ENCODE measurements at places on chromosomes 2 and 18.
A peak's percentile ranks its signal among the peaks of the same experiment; 100 is the strongest.

GRCh38 chr2:240231838-240232244, 91.4 kb upstream of the OTOS start:
- DNase-seq = no peak

DNA sequence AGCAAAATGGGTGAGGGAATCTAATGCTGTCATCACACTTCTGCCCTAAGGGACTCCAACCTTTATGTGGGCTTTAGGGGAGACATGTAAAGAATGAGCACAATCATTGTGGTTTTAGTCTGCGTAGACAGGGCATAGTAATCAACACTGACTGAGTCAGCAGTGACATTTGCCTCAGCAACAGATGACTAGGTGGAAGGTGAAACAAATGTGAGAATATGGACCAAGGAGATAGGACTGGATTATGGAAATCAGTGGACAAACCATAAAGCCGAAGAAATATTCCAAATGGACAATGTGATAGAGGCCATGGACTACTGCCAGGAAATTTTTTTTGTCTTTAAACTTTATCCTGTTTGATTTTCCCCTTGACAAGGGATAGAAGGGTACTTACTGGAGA, 83.9 kb downstream of the PDK1 start:
- DNase-seq = no peak

GRCh38 chr2:233600386-233600785, 17.0 kb upstream of the UGT1A8 start:
- DNase-seq = no peak

DNA sequence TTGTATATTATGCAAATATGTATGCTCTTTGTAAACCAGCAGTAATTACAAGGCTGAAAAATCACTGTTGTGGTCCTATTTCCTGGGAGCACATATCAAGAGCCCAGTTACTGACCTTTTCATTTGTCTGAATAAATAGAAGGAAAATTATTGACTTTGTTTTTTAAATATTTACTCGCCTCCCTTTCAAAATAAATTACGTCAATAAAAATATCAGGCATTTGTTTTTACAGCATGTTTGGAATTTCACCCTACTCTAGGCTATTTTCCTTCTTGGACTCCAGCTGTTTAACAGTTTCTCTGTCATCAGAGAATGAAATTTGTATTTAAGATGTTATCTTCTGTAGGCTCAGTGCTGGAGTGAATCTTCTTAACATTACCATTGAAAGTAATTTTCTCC, 59.9 kb upstream of the LRATD1 start:
- DNase-seq = no peak

- no peak for DNase-seq
These were observed 288.9 kb downstream of the XIRP2 start for GRCh38 chr2:167177196-167177595.

DNA sequence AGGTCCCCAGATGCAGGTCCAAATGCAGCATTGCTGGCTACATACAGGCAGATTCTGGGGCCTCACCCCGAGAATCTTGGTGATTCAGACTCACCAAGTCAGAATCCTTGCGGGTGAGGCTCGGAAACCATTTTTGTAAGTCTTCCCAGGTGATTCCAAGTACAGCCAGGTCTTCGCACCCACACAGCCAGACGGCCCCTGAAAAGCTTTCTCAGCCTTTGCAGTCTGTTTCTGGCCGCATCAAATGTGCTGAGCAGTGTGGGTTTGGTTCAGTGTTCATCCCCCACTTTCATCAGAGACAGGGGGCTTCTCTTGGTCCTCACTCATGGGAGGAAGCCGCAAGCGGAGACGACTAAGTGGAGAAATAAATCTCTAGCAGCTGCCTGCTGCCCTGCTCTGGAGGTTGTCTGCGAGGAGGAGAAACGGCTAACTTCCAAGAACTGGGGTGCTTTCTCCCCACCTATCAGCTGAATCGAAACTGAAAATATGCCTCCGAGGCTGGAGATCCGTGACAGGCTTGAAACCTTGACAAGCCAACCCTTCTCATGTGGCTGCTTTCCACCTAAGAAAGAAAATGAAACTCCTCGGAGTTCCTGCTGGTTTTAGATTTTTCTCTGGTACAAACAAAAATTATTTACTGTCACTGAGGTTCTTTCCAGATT, 8.9 kb upstream of the TMEM185B start:
- no peak for DNase-seq

GRCh38 chr2:29276151-29276550, 160.9 kb downstream of the CLIP4 start:
- DNase-seq = no peak

DNA sequence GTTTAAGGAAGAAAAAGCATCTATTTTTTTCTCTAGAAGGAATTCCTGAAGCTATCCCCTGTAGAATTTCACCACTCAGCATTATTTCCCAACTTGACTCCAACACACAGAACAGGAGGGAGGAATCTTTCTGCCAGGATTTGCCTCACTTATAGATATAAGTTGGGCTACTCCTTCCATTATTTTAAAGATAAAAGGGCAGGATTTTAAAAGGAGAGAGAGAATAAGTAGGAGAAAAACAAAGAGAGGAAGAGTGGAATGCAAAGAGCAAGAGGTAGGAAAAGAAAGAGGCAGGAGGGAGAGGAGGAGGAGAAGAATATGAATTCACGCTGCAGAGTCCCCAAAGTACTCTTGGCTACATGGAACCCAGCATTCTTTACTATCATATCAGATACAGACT, 182.5 kb downstream of the TCF4 start:
- no peak for DNase-seq

GRCh38 chr2:48364100-48364499, 165.9 kb upstream of the STON1 start:
- DNase-seq = no peak

DNA sequence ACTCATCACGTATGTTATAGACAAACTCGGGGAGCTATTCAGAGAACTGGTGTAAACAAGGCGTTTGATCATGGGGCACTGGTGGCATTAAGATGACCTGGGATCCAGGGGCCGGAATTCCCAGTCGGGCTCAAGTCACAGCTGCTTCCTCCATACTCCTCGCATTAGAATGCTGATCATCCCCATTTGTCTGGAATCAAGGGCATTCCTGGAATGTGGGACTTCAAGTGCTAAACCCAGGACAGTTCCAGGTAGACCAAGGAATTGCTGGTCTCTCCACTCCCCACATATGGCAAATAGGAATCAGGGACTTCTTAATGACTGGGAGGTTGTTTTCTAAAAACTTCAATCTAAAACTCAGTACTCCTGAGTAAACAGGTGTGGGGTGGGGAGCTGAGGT, 355.7 kb upstream of the RAB6C start:
- no peak for DNase-seq

DNA sequence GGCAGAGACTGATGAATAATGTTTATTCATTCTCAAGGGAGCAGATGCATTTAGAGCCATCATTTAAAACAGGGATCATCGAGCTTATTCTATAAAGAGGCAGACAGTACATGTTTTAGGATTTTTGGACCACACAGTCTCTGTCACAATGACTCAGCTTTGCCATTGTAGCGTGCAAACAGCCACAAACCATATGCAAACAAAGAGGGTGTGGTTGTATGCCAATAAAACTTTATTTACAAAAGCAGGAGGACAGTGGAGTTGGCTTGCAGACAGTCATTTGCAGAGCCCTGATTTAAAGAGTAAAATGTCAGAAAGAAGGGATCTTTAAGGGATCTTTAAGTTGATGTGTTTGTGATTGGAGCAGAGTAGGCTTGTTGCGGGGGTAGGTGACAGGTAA, 51.5 kb downstream of the SMIM21 start:
- DNase-seq = no peak

GRCh38 chr2:64259312-64259711, 115.1 kb upstream of the PELI1 start:
- DNase-seq = peak; percentile 51

DNA sequence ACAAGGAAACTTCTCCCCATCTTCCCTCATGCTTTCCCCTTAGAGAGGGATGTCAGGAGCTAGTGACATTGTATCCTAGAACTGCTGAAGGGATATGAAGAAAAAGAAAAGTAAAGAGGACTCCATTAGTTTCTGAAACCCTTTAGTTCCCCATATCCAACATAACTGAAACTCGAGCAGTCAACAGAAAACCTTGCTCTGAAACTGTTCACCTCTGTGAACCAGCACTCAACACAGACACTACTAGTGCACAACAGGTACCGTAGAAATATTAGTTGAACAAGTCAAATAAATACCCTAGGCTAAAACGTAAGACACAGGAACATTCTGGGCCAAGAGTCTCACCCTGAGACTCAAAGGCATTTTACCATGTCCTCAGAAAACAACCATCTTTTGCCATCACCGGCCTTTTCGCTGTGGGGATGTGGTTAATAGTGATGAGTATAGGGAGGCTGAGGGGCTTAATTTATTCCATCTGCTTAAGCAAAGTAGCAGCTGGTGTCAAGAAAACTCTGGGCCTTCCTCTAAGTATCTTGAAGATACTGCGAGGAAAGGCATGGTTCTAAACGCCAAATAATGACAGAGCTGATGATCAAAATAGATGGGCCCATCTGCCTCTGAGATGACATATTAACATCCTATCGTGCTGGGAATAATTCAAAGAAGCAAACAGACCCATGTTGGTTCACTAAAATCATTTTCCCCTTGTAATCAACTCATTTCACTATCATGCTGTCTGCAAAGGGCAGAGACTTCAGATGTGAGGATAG, 156.8 kb downstream of the STK39 start:
- DNase-seq = no peak

DNA sequence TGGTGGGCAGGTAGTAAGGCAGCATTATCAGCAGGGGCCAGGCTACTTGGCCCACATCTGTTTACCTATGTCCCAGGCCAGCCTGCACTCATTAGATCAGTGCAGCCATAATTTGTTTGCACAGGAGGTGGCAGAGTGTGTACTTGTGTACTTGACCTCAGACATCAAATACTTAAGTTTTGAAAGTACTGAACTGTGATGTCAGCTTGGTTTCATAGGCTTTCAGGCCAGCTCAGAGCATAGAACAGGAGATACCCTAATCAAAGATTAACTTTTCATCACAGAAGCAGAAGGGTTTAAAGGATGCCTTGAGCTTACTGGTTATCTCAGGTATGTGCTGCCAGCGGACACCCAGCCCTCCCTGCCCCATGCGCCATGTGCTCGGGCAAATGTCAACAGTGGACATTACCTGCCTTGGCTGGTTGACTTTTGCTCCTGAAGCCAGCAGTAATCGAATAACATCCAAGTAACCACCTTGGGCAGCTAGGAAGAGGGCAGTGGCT, 33.2 kb downstream of the ANKRD29 start:
- DNase-seq = no peak

DNA sequence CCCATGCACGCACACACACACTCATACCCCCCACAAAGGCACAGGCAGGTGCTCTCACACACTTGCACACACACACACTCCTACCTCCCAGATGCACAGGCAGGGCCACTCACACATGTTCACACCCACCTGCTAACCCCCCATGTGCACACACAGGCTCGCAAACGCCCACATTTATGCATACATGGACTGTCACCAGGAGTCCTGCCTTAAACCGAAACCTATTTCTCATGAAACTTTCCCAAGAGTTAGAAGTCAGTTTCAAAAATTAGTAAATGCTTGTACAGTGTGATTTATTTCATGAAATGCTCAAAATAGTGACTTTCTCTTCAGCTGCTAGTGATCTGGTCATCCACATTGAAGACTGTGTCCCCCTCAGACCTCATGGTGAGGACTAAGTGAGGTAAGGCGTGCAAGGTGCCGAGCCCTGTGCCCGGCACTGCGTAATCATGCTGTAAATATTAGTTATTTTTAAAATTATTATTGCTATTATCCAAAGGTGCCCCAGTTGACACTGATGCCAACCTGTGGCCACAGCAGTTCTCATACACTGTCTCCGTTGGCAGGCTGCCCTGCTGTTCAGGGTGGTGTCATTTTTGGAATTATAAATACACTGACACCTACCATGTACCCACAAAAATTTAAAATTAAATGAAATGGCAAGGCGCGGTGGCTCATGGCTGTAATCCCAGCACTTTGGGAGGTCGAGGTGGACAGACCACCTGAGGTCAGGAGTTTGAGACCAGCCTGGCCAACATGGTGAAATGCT, 12.4 kb downstream of the CNNM4 start:
- no peak for DNase-seq

- DNase-seq = no peak
These were observed 20.1 kb downstream of the ZC3H6 start for GRCh38 chr2:112295407-112296078.

- no peak for DNase-seq
These were observed 124.1 kb upstream of the LGALSL start for GRCh38 chr2:64329848-64330247.

DNA sequence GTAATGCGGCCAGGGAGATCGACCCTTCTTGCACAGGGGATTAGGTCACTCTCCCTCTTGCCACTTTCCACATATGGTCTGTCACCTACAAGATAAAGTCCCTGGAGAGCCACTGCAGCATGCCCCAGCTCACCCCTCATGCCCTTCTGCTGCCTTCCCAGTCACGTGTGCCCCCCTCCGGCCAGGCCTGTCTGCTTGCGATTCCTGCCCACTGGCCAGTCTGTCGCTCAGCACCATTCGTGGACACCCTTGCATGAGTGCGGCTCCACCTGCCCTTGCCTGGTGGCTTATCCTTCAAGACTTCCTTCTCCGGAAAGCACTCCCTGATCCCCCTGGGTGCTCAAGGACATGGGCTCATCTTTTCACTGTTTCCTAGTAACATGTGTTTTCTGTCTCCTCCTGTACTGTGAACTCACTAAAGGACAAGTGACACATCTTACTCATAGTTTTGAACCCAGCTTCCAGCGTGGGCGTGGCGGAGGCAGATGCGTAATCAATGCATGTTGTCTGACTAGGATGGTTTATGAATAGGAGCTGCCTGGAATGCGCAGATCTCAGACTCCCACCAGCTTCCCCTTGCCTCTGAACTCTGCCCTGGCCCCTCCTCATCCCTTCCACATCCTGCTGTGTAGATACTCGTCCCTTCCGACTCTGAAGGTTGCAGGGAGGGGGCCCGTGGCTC, 7.8 kb upstream of the NT5DC4 start:
- DNase-seq = no peak

DNA sequence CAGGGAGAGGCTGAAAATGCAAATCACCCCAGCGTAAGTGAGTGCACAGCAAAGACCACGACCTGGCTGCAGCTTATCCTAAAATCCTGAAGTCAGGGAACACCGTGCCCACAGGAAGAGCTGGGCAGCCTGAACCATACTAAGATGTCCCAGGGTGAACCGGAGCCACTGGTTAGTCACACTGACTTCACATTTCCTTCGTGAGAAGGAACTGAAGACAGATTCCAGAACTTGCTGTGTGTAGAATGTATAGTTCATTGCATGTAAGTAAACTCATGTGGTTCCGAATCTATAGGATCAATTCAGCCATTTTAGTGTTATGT, 84.6 kb upstream of the NDUFV2 start:
- DNase-seq = no peak

DNA sequence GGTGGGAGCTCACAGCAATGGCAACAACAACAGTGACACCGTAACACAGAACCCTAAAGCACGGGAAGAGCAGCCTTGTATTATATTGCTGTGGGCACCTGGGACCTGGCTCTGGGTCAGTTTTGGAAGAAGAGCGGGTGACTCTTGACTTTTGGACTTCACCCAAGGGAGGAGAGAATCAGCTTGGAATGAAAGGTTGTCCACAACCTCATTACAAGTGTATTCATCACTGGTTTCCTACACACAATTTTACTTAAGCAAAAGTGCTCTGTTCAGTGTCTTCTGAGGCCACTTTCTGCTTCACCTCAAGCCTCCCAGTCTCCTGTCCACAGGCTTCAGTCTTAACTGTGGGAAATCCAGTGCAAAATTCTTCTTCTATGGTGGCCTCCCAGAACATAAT, 263.8 kb downstream of the KCNE4 start:
- DNase-seq = no peak

- no peak for DNase-seq
These were observed 17.6 kb upstream of the CD28 start for GRCh38 chr2:203688798-203689197.

GRCh38 chr18:48821251-48821590, 129.5 kb downstream of the SMAD7 start:
- no peak for DNase-seq

- peak; percentile 76 for DNase-seq
These were observed 162.7 kb upstream of the NT5C1B start for GRCh38 chr2:18752022-18752493.

Measured in right lung (tissue), 10 donors.